ENCODE measurements at places on chromosomes 7 and 10.

- DNase-seq: no peak
Measured at GRCh38 chr10:25552283-25552919, 377.6 kb downstream of the GPR158 start.

DNA sequence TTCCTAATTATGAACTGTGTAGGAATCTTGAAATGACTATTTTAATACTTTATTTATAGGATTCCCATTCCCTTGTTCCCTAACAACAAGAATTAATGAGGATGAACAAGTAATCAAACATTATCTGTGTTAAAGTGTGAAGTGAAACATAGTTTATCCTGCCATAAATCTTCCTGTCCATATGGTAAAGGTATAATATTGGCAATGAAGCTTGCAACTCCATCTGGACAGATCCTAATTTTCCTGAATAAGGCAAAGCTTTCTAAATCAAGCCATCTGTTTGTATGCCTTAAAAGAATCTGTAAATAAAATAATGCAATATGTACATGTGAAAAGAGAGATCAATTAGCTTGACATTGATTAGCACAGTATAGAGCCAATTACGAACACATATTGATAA lies 529.0 kb downstream of the ANKRD7 start:
- no peak for DNase-seq

DNA sequence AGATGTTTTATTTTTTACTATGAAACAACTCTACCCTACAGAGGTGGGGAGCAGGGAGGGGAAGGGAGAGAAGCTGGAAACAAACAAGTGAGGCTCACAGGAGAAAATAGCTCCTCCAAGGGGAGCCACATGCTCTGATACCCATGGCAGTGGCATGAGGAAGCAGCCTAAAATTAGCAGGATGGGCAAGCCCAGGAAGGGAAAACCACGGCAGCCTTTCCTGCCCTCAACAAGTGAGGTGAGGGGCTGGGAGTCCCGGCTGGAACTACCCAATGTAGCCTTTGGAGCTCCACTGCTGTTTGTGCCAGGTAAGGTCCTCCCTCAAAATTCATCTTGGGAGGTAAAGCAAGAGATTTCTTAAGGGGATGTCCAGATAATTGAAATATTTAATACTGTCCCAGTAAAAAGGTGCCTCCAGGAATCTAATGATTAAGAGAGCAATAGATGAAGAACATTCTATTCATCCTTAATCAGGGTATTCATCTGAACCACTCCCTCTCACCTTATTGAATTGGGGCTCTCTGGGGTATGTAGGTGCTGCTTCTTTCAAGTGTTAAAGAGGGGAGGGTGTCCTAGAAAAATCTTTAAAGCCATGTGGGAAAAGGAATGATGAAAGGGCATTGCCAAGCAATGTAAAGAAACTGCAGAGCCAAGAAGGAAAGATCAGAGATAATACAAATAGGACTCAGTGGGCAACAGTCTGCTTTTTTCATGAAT lies 12.8 kb upstream of the HERC4 start:
- DNase-seq: no peak

DNA sequence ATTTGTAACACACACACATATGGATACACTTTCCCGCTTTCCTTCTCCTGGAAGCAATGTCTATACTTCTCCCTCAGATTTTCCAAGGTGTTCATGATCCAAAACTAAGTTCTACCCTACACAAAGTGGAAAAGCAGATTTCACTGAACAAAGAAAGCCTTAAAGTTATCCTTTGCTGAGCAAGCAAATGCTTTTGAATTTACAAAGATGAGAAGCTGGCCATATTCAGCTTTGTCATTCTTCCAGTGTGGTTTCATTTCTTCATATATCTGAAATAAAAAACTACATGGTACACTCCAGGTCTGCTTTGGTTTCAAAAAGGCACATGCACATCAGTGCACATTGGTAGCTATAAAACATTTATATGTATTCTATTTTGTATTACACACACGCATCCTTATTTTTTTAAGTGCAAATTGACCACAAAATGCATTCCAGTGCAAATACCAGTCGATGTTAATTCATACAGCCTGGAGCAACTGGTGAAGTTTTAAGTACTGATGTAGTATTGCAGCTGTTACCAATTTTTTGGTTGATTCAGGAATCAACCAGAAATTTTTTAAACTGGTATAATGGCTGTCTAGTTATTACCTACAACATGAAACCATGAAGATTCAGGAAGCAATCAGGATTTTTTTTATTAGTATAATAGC lies 65.5 kb upstream of the SRPK2 start:
- DNase-seq: no peak

DNA sequence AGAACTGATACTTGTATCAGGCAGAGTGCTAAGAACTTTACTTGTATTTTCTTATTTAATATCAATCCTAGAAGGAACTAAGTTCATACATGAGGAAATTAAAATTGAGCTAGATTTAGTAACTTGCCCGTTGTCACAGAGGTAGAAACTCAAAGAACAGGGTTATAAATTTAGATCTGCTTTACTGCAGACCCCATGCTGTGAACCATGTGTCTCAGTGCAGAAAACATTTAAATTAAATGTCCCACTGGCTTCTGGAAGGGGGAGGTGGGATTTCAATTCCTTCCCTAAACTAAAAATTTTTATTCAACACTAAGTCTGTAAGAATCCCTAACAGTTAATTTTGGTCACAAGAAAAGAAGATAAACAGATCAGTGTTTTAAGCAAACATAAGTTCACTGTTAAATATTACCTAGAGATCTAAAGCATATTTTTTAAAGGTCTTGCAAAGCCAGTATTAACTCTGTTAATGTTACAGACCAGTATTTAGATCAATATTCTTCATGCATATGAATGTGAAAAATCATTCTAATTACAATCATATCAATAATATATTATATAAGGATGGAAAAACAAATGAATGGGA lies 23.1 kb downstream of the WASL start:
- no peak for DNase-seq

DNA sequence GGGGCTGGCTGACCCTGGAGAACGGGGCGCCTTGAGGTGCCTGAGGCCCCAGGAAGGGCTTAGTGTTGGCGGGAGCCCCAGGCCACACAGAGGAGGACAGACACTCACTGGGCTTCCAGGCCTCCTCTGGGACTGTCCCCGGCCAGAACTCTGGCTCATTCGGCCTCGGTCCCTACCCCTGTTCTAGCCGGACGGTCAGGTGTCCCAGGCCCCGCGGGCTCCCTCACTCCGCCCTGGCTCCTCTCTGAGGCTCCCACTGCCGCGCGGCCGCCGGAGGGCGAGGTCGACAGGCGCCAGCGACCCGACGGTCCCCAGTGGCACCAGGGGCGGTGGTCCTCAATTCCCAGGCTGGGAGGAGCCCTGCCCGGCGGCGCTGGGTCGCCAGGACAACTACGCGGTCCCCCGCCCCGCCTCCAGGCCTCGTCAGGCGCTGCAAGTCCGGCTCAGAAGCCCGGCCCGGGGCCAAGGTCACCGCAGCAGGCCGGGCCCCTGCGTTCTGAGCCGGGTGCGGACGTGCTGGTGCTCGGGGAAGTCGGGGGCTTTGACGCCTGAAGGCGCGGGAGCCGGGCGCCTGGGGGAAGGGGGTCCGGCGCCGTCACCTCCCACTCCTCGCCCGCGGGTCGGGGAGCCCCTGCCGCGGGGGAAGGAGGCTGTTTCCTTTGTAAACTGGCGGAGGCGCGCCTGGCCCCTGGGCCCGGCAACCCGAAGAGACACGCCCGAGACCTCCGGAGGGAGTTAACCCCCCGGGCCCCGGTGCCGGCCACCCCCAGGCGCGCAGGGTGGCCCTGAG lies 1.1 kb upstream of the PWWP2B start:
- no peak for DNase-seq

GRCh38 chr10:101693651-101693977 lies 1.4 kb downstream of the FBXW4 start:
- no peak for DNase-seq

DNA sequence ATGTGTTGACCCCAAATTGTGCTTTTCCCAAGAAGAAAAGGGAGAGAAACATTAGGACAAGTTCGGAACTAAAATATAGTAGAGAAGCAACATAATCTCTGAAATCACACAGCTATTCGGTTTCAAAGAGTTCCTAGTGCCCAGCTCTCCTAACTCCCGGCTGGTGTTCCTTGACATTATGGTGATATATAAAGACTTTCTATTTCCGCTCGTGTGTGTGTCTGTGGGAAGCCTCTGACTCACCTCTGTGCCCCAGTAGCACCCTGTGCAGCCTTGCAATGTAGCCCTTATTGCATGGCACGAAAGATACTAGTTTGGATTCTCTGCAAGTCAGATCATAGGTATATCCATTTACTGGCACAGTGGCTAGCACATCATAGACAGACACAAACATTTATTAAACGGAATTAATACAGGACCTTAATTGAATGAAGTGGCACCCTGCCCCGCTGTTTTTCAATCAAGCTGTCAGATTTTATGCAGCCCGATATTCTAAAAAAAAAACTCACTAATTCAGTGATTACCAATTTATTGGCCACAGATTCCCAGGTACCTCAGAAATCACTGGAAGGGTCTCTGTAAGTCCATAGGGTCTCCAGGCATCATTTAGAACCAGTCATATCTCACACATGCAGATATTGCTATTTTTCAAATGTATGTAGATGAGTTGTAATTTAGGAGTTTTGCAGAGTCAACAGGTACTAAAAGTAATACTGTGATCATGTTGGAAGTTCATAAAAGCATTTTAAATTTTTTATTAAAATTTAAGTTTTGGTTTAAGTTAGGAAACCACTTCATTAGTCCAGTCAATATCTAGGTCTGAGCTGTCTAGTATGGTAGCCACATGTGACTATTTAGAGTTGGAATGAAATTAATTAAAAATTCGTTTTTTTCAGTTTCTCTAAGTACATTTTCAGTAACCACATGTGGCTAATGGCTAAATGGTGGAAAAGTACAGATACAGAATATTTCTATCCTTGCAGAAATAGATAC lies 43.3 kb downstream of the SFTPD start:
- DNase-seq: no peak

DNA sequence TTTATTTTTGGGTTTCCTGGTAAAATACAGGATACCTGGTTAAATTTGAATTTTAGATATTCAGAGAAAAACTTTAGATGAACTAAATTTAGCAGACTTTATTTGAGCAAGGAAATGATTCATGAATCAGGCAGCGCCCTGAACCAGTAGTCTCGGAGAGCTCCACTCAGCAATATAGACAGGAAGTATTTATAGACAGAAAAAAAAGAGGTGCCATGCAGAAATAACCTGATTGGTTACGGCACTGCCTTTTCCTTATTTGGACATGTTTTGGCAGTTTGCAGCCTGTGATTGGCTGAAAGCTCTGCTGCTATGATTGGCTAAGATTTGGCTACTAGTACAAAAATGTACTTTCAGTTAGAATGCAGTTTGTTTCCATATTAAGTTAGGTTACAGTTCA lies 198.3 kb upstream of the DKK1 start:
- DNase-seq: no peak

DNA sequence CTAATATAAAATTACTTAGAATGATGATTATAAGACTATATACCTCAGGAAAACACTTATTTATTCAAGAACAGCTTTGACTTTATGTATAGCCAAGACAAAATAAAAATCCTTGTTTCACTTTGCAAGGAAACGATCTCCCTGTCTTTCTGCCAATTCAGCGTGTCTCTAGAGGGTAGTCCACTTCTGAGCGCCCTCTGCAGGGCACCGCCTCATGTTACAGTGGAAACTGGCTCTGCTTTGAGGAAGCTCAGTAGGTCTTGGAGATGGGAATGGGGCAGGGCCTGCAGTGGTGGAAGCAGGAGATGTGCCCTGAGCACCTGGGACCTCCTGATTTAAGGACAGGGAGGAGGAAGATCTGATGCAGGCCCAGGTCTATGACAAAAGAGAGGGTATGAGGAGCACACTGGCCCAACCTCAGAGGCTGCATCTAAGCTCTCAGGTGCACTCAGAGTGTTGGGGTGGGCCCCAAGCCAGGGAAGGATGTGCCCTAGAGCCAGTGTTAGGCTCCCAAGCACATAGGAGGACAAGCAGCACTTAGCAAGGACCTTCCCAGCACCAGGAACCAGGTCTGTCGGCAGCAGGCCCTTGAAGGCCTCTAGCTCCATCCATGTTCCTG lies 481.0 kb downstream of the TNS3 start:
- no peak for DNase-seq

DNA sequence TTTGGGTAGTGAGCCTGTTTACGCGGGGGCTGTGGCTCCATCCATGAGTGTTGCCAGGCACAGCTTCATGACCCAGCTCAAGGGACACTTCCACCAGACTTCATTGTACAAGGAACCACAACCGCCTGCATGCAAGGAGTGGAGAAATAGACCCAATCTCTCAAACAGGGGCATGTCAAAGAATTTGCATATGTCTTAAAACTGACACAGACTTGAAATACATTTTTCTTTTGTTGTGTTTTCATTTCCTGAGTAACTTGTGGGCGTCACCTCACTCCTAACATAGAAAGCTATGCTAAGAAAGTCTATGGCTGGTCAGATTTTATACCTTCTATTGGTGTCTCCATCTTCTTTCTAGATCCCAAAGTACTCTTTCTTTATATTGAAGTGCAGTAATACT lies 266.2 kb upstream of the RNF32 start:
- no peak for DNase-seq

DNA sequence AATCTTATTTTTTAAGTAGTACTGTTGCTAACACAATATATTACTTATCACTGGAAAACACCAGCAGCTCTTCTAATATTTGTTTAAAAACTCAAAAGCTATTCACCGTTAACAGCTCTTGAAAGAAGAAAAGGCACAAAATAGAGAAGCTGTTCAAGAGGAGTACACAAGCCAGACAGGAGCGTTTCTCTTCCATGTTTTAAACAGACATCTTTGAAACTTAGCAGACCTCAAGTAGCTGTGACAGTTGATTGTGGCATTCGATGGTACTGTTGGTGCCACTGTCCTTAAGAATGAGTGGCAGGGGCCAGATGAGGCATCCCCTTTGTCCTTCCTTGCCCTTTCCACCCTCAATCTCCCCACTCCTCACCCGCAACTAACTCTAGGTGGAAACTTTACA lies 81.6 kb upstream of the PRR15 start:
- DNase-seq: no peak

- DNase-seq: no peak
Measured at GRCh38 chr7:78762625-78763024, 690.8 kb downstream of the MAGI2 start.

- no peak for DNase-seq
Measured at GRCh38 chr10:54434782-54435181, 366.2 kb downstream of the PCDH15 start.

- DNase-seq: no peak
Measured at GRCh38 chr10:122392835-122393234, 18.3 kb downstream of the PLEKHA1 start.

DNA sequence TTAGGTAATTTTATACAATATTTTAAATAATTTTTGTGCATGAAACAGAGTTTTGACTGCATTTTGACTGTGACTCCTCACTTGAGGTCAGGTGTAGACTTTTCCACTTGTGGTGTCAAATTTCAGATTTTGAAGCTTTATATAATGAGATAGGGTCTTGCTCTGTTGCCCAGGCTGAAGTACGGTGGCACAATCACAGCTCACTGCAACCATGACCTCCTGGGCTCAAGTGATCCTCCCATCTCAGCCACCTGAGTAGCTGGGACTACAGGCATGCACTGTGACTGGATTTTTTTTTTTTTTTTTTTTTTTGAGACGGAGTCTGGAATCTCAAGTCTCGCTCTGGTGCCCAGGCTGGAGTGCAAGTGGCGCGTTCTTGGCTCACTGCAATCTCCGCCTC lies 74.9 kb downstream of the TCF7L2 start:
- no peak for DNase-seq

- no peak for DNase-seq
Measured at GRCh38 chr7:111012799-111013675, 77.9 kb upstream of the LRRN3 start.

All from effector memory CD4-positive, alpha-beta T cell (primary cell).